ENCODE measurements at places on chromosomes 11 and 22.

DNA sequence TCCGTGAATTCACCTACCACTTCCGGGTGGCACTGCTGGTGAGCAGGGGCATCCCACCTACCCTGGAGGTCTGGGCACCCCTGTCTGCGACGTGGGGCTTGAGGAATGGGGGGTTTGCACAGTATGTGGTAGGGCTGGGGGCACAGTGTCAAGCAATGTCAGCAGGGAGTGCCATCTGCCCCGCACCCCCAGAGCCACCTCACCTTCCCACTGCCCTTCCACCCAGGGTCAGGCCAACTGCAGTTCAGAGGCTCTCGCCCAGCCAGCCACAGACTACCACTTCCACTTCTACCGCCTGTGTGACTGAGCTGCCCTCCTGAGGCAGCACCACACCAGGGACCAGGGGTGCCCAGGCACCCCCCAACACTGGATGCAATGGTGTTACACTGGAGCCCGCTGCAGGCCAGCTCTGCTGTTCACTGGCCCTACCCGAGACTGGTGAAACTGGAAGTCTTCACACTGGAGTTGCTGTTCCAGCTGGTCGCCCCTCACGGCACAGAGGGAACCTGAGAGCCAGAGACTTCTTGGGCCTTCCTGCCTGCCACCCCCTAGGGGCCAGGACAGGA, 6.5 kb downstream of the TMEM258 start:
- DNase-seq: no peak

GRCh38 chr11:78646564-78647185, 72.0 kb upstream of the NARS2 start:
- DNase-seq: peak; percentile 52

DNA sequence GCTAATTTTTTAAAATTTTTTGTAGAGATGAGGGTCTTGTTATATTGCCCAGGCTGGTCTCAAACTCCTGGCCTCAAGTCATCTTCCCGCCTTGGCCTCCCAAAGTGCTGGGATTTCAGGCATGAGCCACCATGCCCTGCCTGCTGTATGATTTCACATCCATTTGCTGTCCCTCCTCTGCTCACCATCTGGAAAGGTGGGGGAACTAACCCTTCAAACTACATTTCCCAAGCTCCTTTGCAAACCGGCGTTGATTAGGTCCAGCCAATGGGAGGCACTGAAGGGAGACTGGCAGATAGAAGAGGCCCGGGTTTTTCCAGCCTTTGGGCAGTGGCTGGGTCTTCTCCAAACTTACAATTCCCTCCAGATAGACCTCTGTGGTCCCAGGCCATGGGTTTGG, 19.3 kb downstream of the RFPL1 start:
- DNase-seq: no peak

DNA sequence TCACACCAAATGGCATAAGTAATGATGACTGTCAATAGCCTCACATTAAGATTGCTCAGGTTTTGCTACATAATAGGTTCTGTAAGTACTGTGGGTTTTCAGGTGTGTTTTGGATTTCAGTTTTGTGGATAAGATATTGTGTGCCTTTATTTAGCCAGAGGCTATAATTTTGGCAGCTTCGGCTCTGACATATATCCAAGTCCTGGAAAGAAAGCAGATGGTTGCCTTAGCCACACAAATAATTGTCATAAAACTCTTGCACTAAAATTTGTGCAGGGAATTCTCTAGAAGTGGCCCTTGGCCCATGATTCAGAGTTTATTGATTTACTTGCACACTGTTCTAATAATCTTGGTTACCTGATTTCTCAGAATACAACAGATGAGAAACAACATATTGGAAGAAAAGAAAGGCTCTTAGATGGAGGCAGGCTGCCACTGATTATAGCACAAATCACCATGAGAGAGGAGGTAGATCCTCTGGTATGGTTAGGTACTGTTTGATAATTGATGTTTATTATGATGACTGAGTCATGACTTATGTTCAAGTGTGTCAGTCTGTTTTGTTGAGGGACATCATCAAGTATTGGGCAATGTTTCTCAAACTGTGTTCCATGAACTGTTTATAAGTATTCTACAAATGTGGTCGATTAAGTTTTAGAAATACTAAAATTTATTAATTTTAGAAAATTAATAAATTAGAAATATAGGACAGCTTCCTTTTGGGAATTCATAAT, 9.6 kb downstream of the REXO2 start:
- DNase-seq: no peak

DNA sequence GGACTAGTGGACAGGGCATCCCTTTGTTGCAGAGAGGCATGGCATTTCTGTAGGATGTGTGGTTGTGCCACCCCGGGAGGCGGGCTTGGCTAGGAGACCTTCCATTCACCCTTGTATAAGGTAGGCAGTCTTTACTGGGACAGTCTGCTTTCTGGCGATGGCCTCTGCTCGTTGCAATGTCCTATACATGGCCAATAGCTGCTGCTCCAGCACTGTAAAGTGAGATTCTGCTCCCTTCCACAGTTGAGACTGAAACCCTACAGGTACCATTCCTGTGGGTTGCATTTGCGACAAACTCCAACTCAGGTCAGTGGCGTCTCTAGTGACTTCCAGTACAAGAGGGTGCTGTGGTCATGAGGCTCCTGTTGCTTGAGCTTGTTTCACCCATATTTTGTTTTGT, 20.4 kb upstream of the APOL3 start:
- no peak for DNase-seq

- DNase-seq: no peak
Observed at GRCh38 chr11:2708151-2708581, 8.4 kb upstream of the KCNQ1OT1 start.

DNA sequence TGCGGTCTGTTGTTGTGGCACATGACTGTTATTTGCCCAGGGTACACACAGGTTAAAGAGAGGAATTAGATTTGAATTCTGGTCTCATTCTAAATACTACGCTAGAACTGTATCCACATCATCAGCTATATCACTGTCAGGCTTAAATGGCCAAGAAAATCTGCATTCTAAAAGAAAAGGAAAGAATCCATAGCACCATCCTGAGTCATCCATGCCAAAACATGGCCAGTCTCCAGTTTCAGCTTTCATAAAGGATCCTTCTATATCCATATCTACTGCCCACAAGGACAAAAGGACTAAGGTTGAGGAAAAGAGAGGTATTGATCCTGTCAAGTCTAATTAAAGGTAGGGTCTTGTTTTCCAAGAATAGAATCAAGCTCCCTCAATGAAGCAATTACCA, 73.6 kb upstream of the GDPD4 start:
- no peak for DNase-seq

- no peak for DNase-seq
Observed at GRCh38 chr22:46280999-46281623, 13.3 kb downstream of the TTC38 start.

DNA sequence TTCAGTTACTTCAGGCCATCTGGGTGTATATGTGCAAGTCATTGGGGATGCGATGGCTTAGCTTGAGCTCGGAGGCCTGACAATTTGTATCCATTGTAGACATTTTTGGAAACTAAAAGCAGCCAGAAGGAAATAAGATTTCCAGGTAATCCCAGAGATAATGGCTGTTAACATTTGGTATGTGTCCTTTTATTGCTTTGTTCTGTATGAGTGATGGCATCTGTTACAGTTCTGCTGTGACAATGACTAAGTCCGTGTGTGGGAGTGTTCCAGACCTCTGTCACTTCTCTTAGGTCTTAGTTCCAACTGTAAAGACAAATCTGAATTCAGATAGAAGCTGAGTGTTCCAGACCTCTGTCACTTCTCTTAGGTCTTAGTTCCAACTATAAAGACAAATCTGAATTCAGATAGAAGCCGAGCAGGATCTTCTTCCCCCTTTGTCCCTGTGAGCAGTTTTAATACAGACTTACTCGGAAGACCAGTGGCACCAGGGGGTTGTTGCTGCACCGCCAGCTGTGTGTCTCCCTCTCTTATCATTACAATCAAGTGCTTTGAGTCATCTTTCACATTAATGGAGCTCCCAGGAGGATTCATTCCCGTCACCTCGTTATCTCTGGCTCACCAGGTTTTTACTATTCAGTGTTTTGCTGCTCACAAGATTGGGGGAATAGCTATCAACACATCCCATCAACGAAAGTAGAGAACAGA, 190.9 kb upstream of the SORL1-AS1 start:
- no peak for DNase-seq

DNA sequence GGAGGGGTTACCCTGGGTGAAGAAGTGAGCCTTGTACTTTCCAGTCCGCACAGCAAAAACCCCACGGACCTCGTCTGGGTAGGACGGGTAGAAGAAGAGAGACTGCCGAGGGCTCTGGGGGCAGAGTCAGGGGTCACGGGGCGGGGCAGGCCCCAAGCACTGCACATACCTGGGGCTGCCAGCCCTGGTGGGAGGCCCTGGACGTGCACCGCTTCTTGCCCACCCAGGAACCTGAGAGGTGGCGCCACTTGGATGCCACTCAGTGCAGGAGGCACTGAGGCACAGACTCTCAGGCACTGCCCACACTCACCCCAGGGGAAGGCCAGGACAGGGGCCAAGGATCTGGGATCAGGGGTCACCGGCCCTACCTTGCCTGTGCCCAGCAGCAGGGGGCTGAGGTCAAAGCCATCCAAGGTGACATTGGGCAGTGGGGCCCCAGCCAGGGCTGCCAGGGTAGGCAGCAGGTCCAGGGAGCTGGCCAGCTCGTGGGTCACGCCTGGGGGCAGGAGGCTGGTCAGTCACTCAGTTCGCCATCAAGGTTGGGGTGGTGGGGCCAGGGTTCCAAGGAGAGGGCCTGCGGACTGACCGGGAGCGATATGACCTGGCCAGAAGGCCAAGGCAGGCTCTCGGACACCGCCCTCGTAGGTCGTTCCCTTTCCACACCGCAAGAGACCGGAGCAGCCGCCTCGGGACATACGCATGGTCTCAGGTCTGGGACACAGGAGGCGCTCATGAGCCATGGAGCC, 2.2 kb downstream of the ARSA start:
- no peak for DNase-seq

- DNase-seq: no peak
Observed at GRCh38 chr11:21896216-21896615, 296.7 kb upstream of the ANO5 start.

DNA sequence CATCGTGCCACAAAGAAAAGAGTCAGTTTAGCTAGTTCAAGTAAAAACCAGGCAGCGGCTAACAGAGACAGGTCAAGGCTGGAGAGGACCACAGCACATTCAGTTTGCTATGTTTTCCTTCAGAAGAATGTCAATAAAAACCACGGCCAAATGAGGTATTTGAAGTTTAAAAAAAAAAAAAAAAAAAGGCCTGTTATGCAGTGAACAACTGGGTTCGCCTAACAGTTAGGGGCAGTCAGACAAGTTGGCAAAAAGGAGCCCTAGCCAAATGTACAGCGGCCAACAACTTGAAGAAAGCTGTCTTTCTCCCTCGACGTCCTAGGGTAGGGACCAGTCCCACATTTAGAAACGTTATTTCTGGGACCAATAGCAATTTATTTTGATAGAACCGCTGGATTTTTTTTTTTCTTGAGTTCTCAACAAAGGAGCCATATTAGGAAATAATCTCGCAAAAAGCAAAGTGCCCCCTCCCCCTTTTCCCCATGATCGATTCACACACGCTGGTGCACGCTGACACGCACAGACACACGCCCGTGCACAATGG, 237.8 kb downstream of the TTC28 start:
- no peak for DNase-seq

DNA sequence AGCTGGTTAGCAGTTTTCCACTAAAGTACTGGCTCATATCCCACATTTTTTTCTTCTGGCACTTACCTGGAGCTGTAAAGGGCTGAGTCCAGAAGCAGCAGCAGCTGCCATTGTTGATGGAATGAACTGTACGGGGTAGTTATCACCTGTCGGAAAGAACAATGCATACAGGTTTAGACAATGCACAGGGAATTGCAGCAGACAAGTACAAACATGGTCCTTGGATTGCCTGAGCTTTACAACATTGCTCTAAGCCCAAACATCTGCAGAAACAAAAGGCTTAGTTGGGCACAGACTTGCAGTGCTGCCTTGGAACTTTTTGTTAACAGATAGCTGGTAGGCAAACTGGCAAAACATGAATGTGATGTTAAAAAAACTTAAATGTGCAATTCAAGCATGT, 258.8 kb downstream of the SOX6 start:
- no peak for DNase-seq

DNA sequence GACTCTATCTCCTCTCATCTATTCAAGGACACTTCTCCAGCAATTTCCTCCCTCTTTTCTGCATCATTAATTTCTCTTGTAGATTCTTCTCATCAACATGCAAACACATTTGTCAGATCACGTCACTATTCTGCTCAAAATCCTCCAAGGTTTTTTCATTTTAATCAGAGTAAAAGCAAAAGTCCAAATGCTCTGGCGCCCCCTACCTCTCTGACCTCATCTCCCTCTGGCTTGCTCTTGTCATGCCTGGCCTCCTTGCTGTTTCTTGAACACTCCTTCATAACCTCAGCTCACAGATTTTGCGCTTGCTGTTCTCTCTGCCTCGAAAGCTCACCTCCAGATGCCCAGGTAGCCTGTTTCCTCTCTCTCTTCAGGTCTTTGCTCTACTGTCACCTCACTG, 22.4 kb downstream of the RTCB start:
- no peak for DNase-seq

GRCh38 chr11:11973361-11973800, 35.0 kb downstream of the DKK3 start:
- no peak for DNase-seq

DNA sequence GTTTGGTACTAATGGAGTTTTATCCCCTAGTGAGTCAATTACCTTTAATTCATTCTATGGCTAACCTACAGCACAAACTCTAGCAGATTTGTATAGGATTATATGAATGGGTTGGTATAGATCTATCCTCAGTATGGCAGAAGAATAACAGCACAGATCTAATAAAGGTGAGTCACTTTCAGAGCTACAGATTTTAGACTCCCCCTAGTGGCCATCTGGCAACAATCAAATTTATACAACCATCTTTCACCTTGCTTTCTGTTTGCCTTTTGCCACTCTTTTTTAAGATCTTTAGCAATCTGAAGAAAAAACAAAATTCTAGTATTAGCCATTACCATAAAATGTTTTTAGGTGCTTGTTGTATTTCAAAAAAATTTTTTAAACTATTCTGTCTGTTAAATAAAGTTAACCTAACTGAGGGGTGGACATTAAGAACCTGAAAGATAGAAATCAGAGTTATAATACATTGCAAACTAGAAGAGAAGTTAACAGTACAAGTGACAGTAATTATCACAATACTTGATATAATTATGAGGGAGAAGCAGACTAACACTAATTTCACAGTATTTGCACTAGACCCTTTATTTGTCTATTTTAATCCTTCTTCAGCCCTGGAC, 25.8 kb downstream of the DDIAS start:
- DNase-seq: peak; percentile 30

- no peak for DNase-seq
Observed at GRCh38 chr11:82085493-82085892, 648.2 kb downstream of the FAM181B start.
